Suprapubic skin (tissue), 4 donors: ENCODE measurements at places on chromosomes 2 and 18.

DNA sequence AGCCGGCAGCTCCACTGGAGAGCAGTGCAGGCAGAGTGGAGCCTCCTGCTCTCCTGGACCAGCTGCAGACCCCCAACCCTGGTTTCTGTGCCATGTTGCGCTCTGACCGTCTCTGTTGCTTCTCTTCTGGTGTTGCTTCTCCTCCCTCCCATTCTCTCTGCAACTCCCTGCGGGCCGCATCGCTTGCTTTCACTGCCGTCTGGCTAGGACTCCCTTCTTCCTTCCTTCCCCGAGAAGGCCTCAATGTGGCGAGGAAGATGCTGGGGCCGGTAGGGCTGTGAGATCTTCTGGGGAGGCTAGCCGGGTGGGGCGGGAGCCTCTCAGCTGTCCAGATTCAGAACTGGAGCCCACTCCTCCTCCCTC is 6.2 kb downstream of the DNAJB2 start:
- no peak for DNase-seq

DNA sequence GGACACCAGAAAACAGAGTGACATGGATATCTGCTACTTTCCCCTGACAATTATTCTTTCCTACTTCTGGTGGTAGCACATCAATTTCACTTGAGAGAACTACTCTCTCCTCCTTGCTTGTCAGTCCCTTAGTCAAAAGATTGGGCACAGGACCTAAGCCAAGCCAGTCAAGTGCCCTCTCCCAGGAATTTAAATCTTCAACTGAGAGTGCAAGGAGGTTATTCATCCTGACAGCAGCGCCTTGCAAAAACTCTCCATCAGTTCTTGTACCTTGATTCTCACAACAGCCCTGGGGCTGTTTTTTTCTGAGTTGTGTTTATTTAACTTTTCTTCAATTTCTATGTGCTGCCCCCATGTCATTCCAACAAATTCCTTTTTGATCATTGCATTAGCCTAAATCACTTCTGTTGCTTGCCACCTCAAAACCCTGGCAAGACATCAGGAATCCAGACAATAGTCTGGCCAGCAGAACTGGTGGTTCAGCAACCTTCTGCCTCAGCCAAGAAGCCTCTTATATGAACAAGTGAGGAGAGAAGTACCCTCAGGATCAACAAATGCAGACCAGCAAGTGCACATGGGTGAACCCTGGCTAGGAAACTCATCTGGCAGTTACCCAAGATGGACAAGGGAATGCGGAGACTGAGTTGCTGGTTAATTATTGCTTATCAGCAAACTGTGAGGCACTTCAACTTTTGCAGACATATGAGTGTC is 19.4 kb downstream of the COL4A3 start:
- no peak for DNase-seq

DNA sequence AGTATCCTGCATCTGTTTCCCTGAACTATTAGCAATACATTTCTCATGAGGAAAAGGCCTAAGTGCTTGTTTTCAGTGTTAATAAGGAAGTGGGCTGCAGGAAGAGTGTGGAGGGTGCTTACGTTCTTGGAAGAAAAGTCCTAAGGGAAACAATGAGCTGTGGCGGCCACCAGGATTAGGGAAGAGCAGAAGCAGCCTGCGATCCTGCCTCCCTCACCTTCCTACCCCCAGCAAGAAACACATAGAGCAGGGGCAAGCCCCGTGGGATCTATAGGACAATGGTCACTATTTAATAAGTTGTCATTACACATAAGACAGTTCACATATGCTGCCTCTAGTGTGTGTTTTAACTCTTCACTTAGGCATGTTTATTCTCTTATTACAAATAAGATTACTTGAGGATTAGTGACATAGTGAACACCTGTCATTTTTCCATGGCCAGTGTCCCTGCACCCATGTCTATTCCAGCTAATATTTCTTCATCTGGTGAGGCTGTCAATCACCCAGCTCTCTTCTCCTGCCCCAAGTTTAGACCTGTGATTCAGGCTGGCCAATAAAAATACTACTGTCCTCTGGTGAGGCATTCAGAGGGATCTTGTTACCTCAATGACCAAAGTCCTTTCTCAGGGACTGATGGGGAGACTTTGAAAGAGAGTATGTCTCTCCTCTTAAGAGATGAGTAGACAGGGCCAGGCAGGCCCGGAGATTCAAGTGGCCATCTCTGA is 510.9 kb upstream of the CELF4 start:
- DNase-seq, result no peak

GRCh38 chr2:233430081-233430480 is 75.8 kb downstream of the DGKD start:
- no peak for DNase-seq

DNA sequence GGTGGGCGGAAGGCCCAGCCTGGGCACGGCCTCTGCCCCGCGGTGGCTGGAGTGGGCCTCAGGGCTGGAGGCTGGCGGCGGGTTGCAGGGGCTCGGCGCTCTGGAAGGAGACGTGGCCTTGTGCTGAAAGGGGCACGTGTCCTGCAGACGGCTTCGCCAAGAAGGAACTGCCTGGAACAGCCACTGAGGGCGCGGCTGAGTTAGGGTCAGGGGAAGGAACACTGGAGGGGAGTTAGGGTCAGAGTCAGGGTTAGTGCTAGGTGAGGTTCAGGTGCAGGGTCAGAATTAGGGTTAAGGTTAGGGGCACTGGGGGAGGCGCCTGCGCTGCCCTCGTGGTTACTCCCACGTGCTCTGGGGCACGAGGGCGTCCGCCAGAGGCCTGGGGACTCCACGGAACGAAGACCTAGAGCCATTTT is 933 bp upstream of the ADNP2 start:
- no peak for DNase-seq

GRCh38 chr2:222353993-222354392 is 55.2 kb upstream of the PAX3 start:
- DNase-seq, result no peak

GRCh38 chr2:48414640-48414979 is 115.3 kb upstream of the STON1 start:
- DNase-seq, result no peak

- DNase-seq, result peak; percentile 46
These were observed 191.0 kb downstream of the NDUFA10 start for GRCh38 chr2:239834143-239834542.

- DNase-seq, result no peak
These were observed 57.0 kb downstream of the LYPD6 start for GRCh38 chr2:149387411-149387810.

GRCh38 chr2:218265626-218266025 is 4.3 kb downstream of the AAMP start:
- peak; percentile 52 for DNase-seq

- DNase-seq, result no peak
These were observed 1.2 kb upstream of the SELENOI start for GRCh38 chr2:26344581-26345282.

DNA sequence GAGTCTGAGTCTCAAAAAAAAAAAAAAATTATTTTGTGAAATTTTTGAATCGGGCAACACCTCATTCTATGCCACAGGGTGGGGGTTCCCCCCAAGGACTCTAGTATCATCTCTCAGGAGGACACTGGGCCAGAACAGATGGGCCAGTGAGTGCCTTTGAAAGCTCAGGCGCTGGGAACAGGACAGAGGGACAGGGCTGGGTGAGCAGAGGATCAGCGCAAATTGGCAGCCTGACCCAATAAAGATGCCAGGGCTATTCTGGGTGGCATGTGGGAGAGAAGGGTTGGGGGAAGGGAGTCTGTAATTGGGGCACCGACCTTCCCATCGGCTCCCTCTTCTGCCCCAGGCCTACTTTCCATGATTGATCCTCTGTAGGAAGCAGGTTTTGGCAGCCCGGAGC is 44.0 kb downstream of the KIF3C start:
- DNase-seq, result no peak

- peak; percentile 50 for DNase-seq
These were observed 26.8 kb upstream of the GPR17 start for GRCh38 chr2:127619203-127619590.

DNA sequence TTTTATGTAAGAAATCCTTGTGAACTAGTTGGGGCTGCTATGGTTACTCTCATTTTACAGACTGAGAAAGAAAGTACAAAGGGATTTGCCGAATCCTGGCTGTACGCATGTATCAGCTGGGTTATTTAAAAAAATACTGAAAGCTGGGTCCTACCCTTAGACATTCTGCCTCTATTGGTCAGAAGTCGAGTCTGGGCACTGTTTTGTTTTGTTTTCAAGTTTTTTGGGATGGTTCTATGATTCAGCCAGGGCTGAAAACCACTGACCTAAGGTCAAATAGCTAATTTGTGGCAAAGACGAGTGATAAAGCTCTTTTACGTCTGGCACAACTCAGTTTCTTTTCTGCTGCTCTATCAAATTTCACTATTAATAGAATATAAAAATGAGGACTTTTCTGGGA is 5.9 kb upstream of the SLC8A1 start:
- no peak for DNase-seq

GRCh38 chr18:50628533-50628905 is 68.6 kb downstream of the MAPK4 start:
- DNase-seq, result no peak

DNA sequence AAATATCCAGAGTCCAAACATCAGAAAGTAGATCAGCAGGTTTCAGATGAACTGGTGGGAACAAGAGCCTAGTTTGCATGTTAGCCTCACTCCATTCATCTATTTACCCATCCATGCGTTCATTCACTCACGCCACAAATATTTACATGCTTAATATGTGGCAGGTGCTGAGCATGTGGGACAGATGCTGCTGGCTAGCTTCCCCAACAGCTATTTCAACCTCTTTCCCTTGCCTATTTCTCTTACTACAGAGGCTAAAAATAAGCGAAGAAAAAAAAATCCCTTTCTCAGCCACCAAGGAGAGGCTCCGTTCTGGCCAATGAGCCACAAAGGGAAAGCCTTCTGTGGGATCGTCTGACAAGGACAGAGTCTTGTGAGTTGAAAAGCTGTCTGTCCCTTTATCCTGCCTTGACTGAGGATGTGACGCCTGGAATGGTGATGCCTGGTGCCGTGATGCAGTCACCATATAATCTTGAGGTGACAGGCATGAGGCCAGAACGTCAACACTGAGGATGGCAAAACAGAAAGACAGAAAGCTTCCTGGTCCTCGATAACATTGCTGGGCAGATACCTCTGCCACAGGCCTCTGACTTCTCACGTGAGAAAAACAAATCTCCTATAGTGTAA is 78.2 kb downstream of the KCTD1 start:
- DNase-seq, result no peak

DNA sequence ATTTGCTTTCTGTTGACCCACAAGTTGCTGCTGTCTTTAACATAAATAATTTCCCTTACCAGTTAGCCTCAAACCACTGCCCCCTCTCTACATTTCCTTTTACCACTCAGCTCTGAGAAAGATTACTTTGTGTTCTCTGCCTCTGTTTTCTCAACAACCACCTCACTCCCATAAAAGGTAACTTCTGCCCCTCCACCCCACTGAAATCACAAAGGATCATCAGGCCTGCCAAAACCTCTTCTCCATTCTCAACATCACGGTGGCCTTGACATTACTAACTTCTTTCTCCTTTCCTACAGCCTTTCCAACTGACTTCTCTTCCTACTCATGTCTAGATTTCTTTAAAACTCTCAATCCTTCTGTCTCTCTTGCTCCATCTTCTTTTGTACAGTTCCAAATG is 10.1 kb downstream of the ACADL start:
- DNase-seq, result no peak

GRCh38 chr18:54983041-54983686 is 23.9 kb upstream of the CCDC68 start:
- no peak for DNase-seq

DNA sequence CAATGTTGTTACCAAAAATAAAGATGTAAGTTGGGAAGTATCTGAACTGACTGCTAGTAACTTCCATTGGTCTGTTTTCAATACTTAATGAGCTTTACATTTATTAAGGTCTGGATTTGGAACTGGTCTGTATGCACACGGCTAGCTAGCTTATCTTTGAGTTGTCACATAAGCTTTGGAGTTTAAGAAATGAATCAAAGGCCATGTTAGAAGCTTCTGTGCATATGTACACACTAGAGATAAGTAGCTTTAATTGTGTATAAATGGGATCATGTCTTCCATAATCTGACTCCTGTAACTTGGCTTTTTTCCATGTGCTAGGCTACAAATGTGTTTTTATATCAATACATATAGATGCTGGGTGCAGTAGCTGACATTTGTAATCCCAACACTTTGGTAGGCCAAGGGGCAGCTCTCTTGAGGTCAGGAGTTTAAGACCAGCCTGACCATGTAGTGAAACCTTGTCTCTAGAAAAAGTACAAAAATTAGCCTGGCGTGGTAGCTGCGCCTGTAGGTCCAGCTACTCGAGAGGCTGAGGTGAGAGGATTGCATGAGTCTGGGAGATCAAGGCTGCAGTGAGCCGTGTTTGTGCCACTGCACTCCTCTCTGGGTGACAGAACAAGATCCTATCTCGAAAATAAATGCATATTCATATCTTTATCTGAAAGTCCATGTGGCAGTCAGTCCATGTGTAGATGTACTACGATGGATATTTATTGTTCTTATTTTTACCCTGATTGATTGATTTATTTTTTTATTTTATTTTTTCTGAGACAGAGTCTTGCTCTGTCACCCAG is 27.2 kb downstream of the ATIC start:
- DNase-seq, result no peak

- DNase-seq, result no peak
These were observed 335.6 kb downstream of the PIK3C3 start for GRCh38 chr18:42290318-42291307.

- no peak for DNase-seq
These were observed 16.1 kb downstream of the SERPINB5 start for GRCh38 chr18:63492851-63493250.

DNA sequence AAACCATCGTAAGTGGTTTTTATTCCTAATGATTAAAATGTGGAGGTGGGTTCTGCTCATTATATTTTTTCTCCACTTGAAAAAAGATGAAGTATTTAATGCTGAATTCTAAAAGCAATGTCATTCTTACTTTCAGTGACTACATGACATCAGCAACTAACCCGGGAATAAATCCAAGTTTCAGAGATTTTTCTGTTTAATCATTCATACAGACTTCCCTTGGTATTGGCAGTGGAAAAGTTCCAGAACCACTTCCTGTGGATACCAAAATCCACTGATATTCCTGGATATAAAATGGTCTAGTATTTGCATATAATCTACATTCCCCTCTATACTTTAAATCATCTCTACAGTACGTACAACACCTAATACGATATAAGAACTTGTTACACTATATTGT is 128.6 kb downstream of the ZNF532 start:
- DNase-seq, result no peak

GRCh38 chr2:175687465-175687864 is 314.6 kb downstream of the LNPK start:
- DNase-seq, result no peak

- no peak for DNase-seq
These were observed 31.6 kb downstream of the RAB27B start for GRCh38 chr18:54859667-54860421.

- no peak for DNase-seq
These were observed 63.3 kb upstream of the ACTR3 start for GRCh38 chr2:113826346-113827285.

- DNase-seq, result no peak
These were observed 418.0 kb downstream of the THSD7B start for GRCh38 chr2:137183206-137183898.
